ENCODE measurements at places on chromosomes 4 and X.
A peak's percentile ranks its signal among the peaks of the same experiment; 100 is the strongest.

DNA sequence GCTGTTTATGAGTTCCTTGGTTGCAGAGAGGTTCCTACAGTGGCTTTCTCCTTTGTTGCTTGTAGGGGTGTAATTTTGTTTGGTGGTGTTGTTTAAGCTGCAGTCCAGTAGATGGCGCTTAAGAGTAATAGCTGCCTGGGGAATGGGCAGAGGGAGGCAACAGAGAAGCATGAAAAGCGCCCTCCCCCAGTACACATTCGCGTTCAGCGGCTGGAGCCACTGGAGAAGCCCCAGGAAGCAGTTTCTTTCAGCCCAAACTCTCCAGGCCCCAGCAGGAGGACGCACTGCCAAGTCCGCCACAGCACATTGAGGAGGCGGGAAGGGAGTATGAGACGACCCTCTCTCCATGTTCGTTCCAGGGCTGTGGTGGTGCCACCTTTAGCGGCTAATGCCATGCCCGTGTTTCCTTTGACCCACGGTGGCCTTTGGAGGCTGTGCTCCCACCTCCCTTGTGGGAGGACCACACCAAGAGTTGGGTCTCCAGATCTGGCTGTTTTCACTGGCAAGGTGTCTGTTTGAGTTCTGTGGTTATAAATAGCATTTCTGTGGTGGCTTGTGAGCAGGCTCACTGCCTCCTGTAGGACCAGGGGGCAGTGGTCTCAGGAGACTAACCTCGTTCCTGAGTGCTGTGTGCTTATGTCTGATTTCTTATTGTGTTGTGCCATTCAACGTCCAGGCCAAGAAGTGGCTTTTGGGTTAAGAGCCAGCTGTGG lies 252.3 kb downstream of the ARHGAP10 start:
- peak; percentile 66 for DNase-seq

DNA sequence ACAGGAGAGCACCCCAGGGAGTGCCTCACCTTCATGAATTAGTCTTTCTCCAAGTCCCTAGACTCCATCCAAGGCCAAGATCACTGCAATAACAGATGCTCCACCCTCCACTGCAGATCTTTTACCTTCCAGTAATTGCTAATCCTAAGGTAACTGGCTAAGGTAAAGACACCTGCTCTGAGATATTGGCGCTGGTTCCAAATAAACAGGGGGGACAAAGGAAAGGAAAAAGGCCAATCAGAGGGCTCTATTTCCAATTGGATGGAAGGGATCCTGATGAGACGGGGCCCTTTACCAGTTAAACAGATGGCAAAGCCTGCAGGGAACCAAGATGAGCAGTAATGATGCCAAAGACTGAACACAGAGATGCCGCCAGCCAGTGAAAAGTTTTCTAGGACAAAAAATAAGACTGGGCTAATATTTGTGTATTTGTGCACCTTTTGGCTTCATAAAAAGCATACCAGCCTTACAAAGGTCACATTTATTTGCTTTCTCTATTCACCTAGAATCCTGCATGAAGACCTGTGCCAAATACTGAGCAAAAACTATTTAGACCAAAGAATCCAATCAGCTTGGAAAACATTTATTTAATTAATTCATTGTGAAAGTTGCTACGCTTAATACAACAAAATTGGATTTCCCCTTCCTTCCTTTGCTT lies 148.5 kb downstream of the PPP3CA start:
- DNase-seq = no peak

- no peak for DNase-seq
Measured at GRCh38 chr4:85113706-85114105, 147.2 kb upstream of the WDFY3 start.

- no peak for DNase-seq
Measured at GRCh38 chr4:11535333-11535732, 106.6 kb upstream of the HS3ST1 start.

- DNase-seq = no peak
Measured at GRCh38 chr4:31408121-31408520, 688.0 kb downstream of the PCDH7 start.

- no peak for DNase-seq
Measured at GRCh38 chrX:136065044-136065671, 79.9 kb downstream of the SLC9A6 start.

DNA sequence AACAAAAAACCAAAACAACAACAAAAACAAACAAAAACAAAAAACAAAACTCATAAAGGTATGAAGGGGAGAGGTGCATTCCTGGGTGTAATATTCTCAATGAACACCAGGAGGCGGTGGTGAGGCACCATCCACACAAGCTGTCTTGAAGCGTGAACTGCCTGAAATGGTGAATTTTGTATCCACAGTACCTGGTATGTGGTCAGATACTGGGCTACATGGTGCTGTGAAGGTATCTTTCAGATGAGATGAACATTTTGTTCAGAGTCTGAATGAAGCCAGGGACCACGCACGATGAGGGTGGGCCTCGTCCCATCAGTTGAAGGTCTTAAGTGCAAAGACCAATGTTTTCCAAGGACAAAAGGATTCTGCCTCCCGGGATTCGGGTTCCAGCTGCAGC lies 58.5 kb downstream of the ASMT start:
- peak; percentile 55 for DNase-seq

- no peak for DNase-seq
Measured at GRCh38 chrX:72604112-72604511, 31.5 kb upstream of the HDAC8 start.

DNA sequence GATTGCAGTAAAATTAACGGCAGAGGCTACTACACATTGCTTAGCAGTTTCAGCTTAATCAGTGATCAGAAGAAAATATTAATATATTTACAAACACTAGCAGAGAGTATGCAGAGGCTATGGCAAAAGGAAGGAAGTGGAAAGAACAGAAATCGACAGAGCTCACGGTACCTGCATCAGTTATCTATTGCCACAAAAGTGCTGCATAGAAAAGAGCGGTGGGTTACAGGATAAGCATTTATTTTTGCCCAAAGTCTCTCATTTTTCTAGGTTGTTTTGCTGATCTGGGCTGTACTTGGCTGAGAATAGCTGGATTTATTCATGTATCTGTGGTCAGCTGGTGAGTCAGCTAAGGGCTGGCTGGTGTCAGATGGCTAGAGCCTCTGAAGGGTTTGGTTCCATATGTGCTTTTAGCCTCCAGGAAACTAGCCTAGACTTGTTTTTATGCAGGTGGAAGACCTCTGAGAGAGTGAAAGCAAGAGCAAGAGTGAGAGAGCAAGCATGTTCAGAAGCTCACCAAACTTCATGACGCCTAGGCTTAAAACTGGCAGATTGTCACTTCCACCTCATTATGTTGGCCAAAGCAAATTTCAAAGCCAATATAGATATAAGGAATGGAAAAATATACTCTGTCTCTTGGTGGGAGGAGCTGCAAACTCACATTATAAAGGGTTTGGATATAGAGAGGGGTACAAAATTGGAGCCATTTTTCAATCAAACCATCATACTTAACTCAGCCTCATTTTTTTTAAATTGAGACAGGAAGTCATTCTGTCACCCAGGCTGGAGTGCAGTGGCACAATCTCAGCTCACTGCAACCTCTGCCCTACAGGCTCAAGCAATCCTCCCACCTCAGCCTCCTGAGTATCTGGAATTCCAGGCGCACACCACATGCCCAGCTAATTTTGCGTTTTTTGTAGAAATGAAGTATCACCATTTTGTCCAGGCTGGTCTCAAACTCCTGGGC lies 153.2 kb upstream of the RPL34 start:
- DNase-seq = peak; percentile 44

- no peak for DNase-seq
Measured at GRCh38 chr4:37246891-37247290, 2.3 kb downstream of the NWD2 start.
